ENCODE measurements at places on chromosomes 5 and 9.
A peak's percentile ranks its signal among the peaks of the same experiment; 100 is the strongest.

DNA sequence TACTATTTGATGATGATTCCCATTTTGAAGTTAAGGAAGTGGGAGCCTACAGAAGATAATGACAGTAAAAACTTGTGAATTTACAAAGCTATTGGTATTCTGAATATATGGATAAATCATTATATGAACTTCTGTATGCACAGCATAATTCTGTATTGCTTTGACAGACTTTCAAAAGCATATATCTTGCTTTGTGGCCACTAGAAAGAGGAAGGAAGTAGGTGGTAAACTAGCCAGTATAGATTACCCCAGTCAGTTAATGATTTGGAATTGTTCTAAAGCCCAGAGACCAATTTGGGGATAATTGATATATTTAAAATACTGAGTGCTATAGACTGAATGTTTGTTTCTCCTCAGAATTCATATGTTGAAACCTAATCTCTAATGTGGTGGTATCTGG lies 53.0 kb downstream of the NR2F1 start:
- no peak for DNase-seq

- DNase-seq, result peak; percentile 83
Measured at GRCh38 chr5:15013654-15014463, 142.3 kb upstream of the ANKH start.

DNA sequence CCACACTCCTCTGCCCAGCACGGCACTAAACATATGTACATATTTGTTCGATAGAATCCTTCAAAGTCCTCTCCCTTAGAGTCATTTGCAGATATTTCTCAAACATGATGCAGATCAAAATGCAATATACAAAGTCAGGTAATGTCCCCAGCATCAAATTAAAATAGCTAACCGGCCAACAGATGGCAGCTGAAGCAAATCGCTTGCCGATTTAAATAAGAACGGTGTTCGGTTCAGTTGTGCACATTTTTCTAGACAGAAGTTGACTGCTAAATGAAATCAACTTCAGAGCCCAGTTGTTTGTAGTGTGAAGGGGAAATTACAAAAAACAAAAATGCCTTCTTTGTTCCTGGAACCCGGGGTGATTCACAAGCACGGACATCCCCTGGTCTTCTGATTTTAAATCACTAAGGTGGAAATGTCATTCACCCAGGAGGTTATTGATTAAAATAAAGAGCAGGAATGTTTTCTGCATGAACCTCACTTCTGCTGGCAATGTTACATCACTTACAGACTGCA lies 219.2 kb downstream of the EBF1 start:
- no peak for DNase-seq

GRCh38 chr9:89850631-89851325 lies 246.0 kb downstream of the GADD45G start:
- peak; percentile 59 for DNase-seq

DNA sequence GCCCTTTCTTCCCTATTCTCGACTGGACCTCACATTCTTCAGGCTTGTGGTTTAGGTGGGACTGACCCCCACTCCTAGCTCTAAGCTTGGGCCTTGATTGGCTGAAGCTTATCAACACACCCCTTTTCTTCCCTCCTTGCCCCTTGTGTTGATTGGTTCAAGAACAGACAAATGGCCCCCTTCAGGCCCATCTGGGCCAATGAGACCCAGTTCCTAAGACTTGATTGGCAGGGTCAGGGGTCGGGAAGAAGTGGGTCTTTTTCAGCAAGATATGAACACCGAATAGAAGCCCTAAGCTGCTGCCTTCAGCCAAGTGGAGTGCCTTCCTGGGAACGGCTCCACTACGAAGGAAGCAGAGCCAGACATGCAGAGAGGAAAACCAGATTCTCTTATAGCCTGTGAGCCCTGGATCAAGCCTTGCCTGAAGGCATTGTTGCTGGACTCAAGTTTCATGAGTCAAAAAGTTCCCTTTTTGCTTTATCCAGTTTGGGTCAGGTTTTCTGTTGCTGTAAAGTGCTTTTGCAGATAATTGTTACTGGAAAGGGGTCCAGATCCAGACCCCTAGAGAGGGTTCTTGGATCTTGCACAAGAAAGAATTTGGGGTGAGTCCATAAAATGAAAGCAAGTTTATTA lies 22.4 kb upstream of the NCS1 start:
- no peak for DNase-seq

DNA sequence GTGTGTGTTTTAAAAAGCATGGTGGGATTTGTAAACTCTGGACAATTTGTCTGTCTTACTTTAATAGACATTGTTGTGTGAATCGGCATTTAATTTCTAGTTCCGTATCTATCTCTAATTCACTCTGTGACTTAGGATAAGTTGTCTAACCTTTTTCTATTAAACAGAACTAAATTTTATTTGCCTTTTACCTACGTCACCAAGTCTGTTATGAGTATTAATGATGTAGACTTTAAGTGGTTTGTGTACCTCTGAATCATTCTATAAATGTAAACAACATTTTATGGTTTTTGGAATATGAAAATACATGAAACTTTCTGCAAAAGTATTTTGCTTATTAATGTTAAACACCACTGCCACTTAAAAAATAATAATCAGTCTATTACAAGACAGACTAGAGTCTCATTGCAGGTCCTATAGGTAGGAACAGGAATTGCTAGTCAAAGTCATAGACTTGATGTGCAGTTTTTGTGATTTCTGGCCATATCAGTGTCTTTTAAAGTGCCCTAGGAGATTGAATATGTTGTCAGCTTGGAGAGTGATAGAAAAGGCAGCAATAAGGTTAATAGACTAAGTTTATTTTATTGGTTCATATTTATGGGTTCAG lies 5.6 kb downstream of the RBM27 start:
- DNase-seq, result no peak

DNA sequence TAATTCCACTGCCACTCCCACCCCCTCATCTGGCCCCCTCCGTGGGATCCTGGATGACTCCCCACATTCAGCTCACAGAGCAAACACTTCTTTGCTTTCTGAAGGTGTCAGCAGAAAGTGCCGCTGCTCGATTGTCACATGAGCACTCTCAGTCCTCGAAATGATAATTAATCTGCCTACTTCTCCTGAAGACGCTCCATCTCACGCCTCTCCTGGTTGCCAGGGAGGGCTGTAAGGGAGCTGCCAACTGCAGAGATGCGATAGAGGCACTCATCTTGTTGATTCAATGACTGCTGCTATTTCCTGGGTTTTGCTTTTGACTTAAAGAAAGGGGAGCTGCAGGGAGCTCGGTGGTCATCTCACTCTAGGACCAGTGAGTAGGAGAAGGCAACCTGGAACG lies 206.5 kb downstream of the DAB2IP start:
- DNase-seq, result no peak

DNA sequence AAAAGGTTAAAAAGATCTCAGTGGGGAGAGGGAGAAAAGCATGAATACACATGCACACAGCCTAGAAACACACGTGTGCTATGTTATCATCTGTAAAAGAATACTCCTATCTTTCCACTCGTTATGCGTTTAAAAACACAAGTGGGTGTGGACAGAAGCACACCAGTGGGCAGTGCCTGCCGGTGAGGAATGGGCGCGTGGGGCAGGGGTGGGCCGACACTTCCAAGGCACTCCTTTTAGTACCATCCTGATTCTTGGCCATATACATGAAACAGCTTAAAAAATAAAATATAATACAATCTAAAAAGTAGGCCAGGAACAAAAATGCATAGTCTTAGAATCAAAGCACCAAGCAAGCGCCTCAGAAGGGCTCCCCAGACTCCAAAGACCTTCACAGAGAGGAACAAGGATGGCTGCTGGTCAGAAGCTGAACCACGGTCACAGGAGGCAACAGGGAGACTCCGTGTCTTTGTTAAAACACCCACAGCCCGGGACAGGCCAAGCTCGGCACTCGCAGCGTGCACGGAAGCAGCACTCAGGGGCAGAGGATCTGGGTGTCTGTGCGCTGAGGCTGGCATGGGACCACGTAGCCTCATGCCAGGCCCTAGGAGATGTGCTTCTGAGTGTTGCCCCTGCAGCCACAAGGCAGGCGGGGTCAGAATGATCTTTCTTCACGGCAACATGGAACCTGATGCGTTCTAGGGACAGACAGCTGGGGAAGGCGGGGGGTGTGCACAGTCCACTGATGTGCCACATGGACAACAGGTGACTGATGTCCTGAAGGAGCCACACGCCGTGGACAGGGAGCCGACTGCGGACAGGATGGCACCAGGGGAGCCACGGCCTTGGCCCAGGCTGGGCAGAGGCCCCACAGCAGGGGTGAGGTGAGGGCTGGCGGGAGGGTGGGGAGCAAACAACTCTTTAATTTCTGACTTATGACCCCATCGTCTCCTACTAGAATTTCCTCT lies 15.9 kb downstream of the BRD9 start:
- no peak for DNase-seq

DNA sequence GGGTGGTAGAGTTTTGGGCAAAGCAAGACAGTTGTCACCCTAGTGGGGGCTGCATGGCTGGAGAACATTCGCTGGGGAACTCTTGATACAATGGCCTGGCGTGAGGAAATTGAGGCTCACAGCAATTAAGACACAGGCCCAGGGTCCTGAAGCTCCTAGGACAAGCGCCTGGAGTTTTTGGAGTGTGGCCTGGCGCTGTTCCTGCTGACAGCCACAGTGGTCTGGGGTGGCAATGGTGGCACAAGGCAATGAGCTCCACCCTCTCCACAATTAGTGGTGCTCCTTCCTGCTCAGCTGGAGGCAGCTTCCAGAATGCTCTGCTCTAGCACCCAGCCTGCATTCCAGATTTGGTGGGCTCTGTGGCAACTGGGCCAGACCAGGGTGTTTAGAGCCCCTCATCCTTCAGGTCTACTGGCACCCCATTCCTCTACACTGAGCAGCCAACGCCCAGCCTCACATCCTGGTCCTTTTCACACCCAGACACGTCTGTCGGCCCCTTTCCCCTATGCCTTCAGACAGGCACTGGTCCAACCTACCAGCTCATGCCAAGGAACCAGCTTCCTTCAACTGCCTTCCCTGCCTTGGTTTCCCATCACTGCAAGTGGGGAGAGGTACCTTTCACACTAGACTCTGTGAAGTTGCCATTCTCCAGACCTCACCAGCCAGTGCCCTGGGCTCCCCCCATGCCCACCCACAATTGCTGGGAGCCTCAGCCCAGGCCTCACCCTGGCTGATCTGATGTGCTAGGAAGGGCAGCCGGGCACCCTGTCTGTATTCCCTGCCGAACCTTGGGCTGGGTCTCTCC lies 138.1 kb upstream of the COL5A1 start:
- DNase-seq, result no peak

- DNase-seq, result peak; percentile 64
Measured at GRCh38 chr5:3602785-3603502, 7.3 kb downstream of the IRX1 start.

GRCh38 chr5:178331491-178331996 lies 98.9 kb upstream of the PHYKPL start:
- DNase-seq, result no peak

- DNase-seq, result no peak
Measured at GRCh38 chr9:89850153-89850552, 245.3 kb downstream of the GADD45G start.

- DNase-seq, result peak; percentile 20
Measured at GRCh38 chr9:123893831-123894460, 36.0 kb downstream of the DENND1A start.

DNA sequence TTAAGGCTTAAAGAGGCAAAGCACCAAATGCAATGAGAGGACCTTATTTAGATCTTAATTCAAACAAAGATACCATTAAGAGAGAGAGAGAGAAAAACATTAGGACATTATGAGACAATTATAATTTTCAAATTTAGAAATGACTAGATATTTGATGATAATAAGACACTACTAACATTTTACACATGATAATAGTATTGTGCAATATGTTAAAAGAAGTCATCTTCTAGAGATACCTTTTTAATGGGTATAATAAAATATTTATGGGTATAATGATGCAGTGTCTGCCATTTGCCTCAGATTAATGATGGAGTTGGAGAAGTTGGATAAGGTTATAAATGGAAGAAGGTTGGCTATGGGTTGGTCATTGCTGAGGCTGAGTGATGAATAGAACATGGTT lies 21.2 kb downstream of the SPAAR start:
- DNase-seq, result no peak

DNA sequence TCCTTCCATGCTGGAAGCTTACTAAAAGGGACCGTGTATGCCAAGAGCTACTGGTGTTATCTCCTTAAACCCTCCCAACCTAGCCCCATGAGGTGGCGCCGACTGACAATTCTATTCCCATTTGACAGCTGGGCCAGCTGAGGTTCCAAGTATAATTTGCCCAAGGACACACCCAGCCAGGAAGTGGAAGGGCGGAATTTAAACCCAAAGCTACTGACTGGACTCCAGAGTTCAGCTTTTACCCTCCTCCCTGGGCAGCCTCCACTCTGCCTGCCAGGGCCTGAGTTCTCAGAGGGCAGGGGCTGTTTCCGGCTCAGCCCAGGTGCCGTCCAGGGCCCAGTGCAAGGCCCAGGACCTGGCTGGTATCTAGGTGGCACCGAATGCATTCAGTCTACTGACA lies 71.8 kb downstream of the C9orf50 start:
- no peak for DNase-seq

DNA sequence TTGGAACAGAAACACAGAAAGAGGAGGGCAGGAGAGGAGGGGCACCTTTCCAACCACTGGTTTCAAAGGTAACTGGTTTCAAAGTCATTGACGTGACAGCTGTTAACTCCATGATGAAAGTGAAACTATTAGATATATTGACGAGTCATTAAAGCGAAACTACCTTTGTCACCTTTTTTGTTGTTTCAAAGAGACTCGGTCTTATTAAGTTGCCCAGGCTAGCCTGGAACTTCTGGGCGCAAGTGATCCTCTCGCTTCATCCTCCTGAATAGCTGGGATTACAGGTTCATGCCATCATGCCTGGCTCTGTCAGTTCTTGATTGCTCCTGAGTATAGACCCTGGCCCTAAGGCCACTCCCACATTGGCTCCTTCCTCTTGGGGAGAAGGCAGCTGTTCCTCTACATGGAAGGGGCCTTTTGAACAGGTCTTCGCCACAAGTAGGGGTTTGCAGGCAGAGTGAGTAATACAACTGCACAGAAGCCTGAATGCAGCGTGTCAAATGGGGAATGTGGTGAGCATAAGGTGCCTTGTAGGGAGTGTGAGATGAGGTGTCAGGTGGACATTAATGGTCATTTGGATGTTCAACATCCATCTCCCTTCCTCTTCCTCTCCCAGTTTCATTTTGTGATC lies 3.4 kb upstream of the F12 start:
- no peak for DNase-seq

GRCh38 chr5:7878381-7878873 lies 9.5 kb downstream of the MTRR start:
- peak; percentile 21 for DNase-seq

- DNase-seq, result no peak
Measured at GRCh38 chr9:126222835-126223431, 103.7 kb upstream of the MVB12B start.

- peak; percentile 8 for DNase-seq
Measured at GRCh38 chr9:104092875-104093600, 1.1 kb upstream of the SMC2 start.

DNA sequence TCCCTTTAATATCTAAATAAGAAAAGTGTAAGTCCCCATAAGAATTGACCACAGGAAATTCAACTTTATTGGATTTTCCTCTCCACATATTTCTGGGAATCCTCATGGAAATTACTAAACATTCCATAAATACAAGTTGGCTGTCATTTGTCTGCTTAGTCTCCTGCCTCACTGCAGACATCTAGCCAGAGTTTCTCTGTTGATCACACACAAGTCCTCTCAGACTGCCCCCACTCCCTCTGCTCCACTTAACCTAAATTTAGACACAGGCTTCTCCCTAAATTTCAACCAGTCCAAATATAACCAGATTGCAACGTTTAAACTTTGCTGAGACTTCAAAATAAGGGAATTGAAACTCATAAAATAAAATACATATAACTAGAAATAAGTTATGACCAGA lies 982.1 kb downstream of the DTWD2 start:
- DNase-seq, result peak; percentile 17

- DNase-seq, result peak; percentile 88
Measured at GRCh38 chr5:129767927-129768380, 20.1 kb downstream of the MINAR2 start.
